ENCODE measurements at places on chromosomes 5 and 9. TPM values are rescaled to one million over a fixed set of nuclear protein-coding genes. Genes with fewer than 3 reads are reported as not detected.

DNA sequence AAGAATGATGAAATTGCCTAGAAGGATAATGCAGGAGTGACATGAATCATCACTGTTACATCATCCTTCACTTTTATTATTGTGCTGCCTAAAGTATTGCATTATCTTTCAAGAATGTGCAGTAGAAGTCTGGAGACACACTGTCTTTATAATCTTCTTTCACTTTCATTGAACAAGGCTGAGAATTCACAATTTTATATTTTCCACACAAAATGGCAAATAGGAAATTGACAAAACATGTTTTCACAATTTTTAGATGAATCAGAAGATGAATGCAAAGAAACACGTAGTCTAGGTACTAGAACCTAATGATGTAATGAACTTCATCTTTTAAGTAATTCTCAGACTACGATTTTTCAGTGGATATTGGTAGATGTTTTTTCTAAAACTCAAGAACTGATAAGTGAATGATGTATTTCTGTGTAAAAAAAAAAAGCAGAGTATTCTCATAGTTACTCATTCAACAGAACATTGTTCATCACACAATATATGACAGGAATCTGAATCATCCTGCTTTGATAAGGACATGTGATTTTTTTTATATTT, 131.5 kb upstream of the GRHPR start:
- DNase-seq = no peak

GRCh38 chr5:66720780-66721179, 124.6 kb downstream of the MAST4 start:
- no peak for DNase-seq

DNA sequence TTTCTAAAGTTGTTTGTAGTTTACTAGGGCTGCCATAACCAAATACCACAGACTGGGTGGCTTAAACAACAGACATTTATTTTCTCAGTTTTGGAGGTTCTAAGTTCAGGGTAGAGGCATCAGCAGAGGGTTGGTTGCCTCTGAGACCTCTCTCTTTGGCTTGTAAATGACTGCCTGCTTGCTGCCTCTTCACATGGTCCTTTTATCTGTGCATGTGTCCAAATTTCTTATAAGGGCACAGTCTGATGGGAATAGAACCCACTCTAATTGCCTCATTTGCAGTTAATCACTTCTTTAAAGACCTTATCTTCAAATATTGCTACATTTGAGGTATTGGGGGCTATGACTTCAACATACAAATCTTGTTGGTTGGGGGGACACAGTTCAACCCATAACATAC, 36.8 kb downstream of the GPBP1 start:
- no peak for DNase-seq

GRCh38 chr5:52998552-52999313, 9.6 kb downstream of the ITGA2 start:
- DNase-seq = no peak

- DNase-seq = peak; percentile 13
Observed at GRCh38 chr9:115593587-115594091, 475.7 kb upstream of the TNC start.

DNA sequence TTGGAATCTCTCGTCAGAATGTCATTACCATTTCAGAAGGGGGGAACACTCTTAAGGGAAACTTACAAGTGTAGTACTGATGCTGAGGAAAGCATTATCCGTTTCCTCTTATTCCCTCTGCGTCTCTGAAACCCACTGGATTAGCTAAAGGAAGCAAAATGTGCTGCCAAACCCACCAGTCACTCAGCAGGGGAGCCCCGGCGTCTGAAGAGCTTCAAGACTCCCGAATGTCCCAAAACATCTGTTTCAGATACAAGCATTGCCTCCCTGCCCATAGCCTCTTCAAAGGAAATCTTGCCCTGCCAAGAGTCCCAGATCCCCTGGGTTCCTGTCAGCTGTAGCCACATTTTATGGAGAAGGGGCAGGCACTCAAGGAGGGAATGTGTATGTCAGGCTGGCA, 1.0 kb upstream of the HCN1 start:
- DNase-seq = no peak

DNA sequence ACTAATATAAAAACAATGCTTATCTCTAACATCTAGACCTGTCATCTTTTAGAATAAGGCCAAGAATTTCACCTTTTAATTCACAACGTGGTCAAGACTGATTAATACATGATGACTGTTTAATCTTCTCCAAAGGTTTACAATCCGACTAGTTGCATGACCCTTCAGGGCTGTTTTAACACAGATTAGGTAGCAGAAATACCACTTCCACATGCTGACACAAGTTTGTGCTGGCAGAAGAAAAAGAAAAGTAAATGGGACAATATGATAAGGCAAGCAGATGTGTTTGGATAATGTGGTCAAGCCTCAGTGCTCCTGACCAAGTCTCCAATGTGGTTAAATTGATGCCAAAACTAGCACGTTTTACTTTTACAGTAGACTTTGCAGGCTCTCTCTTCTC, 31.1 kb downstream of the SEMA6A start:
- no peak for DNase-seq

DNA sequence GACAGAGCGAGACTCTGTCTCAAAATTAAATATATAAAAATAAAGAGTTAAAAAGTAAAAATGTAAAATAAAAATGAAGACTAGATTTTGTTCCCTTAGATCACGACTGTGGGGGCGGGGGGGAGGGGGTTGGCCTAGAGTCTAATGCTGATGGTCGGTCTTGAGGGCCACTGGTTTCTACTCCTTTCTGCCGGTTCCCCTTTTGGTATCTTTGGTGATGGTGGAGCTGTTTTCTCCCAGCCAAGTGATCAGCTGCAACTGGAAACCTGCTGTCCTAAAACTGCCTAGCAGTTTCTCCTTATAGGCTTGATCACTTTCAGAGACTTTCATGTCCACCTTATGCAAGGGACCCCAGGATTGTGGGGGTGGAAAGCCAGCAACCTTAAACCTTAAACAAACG, 1.1 kb downstream of the SRD5A1 start:
- DNase-seq = peak; percentile 34

- no peak for DNase-seq
Observed at GRCh38 chr5:173563246-173563645, 53.2 kb downstream of the BOD1 start.

DNA sequence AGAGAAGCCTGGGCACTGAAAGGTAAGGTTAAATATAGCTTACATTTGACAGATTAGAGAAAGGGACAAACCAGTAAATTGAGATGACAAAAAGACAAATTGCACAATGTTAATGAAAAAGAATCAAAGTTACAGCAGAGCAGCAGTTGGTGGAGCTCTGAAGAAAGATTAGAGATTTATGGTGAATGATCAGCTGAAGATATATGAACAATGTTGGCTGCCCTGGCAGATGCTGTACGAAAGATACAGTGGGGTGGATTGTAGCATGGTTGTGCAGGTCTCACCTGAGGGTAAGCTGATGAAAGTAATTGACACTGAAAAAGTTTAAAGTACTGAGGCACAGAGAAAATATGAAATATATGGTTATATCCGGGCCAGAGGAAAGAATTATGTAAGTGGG, 492.1 kb downstream of the ARHGEF28 start:
- no peak for DNase-seq

DNA sequence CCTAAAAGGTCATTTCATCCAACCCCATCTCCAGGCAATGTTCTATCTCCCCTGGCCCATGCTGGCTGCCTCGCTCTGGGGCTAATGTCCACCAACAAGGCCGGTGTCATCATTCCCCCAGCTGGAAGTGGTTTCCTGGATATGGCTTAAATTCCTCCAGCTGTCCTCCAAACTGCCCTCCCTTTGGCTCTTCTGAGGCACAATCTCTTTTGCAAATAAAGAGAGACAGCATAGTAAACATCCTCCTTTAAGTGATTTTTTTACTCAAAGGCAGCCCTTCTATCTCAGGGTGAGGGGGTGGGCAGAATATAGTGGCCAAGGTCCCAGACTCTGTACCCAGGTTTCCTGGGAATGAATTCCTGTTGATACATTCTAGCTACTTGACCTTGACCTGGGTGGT, 117.4 kb upstream of the PANK3 start:
- no peak for DNase-seq

- peak; percentile 26 for DNase-seq
Observed at GRCh38 chr5:149961957-149962409, 1.4 kb downstream of the SLC26A2 start.

GRCh38 chr5:113202287-113202686, 225.7 kb downstream of the DCP2 start:
- no peak for DNase-seq

The ARRDC1 gene
- polyA plus RNA-seq = 258 TPM

The ITGA1 gene
- 0.01 TPM for polyA plus RNA-seq

The UBE2D2 gene
- 83.4 TPM for polyA plus RNA-seq

The DBH gene
- not detected for polyA plus RNA-seq

The SPINK7 gene
- not detected for polyA plus RNA-seq

All from B cell (primary cell).